H7 (cell line): ENCODE measurements at places on chromosomes 12 and 14.

GRCh38 chr14:104150136-104151025 lies 12.0 kb downstream of the KIF26A start:
- no peak for DNase-seq

- no peak for DNase-seq
Measured at GRCh38 chr12:125890366-125890905, 825.2 kb downstream of the AACS start.

- no peak for DNase-seq
Measured at GRCh38 chr14:63510538-63510937, 32.6 kb downstream of the PPP2R5E start.

- DNase-seq = no peak
Measured at GRCh38 chr14:75831455-75831854, 150.3 kb downstream of the TGFB3 start.

- DNase-seq = no peak
Measured at GRCh38 chr12:117594481-117594880, 233.1 kb upstream of the NOS1 start.

- no peak for DNase-seq
Measured at GRCh38 chr14:100067481-100067880, 2.3 kb downstream of the EVL start.

DNA sequence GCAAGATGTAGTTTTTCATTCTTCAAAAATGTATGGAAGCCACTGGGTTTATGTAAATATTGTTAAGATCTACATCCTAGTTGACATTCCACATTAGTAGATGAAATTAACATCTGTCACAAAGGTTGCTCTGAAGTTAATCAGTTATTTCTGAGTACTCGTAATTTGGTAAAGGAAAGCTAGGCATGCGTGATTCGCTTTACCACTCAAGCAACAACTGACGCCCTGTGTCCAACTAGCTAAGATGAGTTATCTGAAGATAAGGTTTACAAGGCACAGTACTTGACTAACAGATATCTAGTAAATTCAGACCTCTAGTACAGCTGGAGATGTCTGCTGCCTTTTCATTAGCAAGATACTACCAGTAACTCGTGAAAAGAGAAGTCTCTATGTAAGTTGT lies 14.1 kb downstream of the PRKD1 start:
- DNase-seq = no peak

- no peak for DNase-seq
Measured at GRCh38 chr14:75811872-75812499, 150.9 kb downstream of the TTLL5 start.

DNA sequence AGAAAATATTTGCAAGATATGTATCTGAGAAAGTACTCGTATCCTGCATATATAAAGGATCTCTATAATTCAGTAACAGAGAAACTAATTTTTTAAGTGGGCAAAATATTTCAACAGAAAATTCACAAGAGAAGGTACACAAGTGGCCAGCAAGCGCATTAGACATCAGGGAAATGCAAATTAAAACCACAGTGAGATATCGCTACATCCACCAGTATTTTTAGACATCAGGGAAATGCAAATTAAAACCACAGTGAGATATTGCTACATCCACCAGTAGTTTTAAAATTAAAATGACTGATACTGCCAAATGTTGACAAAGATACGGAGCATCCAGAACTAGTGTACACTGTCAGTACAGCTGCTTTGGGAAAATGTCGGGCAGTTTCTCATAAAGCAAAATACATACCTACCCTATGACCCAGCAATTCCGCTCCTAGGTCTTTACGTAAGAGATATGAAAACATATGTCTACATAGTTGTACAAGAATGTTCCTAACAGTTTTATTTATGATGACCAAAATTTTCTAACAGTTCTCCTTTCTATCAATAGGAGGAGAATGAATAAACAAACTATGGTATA lies 2.8 kb upstream of the KCNK13 start:
- no peak for DNase-seq

GRCh38 chr12:127703026-127703425 lies 563.9 kb upstream of the TMEM132C start:
- no peak for DNase-seq

DNA sequence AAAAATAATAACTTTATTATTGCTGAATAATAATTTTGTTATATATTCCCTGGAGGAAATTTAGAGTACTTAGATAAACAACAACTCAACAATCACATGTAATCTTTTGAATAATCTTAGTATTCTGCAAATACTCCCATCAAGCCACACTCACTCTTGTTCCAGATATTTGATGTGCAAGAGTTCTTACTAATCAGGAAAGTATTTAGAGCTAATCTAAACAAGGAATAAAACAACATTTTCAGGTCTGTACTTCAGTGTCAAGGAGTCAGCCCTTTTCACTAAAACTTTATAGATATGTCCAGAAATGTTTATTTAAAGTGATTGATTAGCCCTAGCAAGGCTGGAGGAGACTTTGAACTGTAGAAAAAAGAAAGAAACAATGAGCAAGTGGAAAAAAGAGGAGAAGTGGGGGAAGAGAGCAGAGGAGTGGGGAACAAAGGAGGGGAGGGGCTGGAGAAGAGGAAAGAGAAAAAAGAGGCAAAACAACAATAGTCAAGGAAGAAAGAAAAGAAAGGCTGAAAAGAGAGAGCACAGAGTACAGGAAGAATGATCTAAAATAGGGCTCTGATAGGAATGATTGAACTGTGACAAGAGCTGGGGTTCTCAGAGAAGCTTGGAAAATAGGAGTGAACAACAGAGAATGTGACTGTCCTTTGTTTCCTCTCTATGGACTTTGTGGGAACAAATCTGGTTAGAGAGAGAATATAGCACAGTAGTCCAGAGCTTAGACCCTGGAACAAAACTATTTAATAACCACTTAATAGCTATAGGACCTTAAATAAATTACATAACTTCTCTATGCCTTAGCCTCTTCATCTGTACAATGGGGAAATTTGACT lies 238.7 kb downstream of the AKAP6 start:
- DNase-seq = no peak

DNA sequence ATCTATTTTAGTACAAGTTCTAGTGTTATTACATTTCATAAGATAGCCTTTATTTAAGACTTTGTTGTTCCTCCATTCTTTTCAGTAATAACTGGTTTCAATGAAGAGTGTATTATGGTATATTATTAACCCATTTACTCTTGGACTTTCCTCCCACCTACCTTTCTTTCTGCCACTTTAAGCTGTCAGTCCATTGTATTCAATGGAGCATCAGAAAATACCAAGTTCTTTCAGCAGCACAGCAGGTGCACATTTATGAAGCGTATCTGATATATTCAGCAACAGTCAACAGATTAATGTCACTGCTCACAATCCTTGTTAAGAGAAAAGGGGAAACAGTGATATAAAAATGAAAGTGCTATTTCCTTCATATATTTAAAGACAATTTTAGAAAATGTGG lies 660.9 kb downstream of the C12orf50 start:
- no peak for DNase-seq

- no peak for DNase-seq
Measured at GRCh38 chr12:14959463-14959862, 1.9 kb downstream of the ARHGDIB start.

DNA sequence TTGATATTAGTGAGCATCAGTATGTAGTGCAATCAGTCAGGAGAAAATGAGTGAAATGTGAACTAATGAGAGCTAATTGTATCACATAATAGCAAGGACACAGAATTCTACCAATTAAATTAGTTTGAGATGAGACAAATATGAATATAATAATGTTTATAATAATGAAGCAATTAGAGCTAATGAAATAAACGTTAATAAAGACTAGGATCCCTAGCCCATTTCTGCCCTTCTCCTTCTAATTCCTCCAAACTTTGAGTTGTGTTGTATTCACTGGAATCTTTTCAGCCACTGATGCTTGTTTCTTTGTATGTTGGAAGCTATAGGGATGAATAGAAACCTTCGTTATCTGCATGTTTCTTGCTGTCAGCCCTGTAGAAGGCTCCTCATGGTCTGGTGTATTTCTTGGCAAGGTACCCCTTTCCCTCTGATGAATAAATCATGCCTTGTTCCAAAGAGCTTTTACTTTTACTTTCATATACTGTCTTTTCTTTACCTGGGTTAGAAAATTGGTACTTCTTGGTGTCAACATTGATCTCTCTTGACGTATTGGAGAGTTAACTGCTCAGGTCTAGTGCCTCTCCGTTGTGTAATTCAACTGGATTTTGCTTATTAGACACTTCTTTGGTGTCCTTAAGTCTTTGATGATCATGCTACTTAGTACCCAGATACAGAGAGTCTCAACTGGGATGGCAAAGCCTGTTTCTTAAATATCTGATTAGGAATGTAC lies 154.8 kb downstream of the PTCSC3 start:
- DNase-seq = no peak

DNA sequence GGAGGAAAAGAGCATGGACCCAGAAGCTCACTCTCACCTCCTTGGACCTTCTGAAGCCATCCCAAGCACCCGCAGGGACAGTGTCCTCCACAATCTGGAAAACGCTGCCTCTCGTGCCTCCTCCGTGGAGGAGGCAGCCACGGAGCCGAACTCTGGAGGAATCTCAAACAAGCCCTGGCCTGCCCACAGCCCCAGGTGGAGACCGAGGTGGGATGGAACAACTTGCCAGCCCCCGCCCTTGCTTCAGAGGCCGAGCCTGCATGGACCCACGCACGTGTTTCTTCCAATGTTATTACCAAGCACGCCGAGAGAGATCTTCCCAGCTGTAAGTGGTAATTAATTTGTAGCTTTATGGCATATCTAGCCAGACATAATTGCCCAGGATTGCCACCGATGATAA lies 61.3 kb downstream of the SCARB1 start:
- no peak for DNase-seq

- no peak for DNase-seq
Measured at GRCh38 chr12:3697311-3697870, 55.5 kb downstream of the CRACR2A start.

DNA sequence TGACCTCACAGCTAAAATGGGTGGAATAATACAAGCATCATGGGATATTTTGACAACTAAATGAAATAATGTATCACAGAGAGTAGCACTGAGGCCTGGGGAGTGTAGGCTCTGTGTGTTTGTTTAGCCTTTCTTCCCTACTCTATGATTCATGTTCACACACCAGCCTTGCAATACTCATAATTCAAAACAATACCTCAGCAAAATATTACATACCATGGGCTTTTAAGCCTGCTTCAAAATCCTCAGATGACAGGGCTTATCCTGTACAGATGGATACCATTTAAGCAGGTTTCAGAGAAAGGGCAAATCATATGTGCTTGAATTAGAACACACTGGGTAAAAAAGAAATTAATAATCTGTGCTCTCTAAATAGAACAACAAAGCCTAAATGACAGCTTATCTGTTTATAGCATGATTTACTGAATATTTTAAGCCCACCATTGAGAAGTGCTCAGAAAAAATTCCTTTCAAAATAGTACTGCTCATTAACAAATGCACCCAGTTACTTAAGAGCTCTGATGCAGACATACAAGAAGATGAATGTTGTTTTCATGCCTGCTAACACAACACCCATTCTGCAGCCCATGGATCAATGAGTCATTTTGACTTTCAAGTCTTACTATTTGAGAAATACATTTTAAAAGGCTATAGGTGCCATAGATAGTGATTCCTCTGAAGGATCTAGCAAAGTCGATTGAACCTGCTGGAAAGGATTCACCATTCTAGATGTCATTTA lies 84.9 kb upstream of the ADAMTS20 start:
- DNase-seq = no peak

DNA sequence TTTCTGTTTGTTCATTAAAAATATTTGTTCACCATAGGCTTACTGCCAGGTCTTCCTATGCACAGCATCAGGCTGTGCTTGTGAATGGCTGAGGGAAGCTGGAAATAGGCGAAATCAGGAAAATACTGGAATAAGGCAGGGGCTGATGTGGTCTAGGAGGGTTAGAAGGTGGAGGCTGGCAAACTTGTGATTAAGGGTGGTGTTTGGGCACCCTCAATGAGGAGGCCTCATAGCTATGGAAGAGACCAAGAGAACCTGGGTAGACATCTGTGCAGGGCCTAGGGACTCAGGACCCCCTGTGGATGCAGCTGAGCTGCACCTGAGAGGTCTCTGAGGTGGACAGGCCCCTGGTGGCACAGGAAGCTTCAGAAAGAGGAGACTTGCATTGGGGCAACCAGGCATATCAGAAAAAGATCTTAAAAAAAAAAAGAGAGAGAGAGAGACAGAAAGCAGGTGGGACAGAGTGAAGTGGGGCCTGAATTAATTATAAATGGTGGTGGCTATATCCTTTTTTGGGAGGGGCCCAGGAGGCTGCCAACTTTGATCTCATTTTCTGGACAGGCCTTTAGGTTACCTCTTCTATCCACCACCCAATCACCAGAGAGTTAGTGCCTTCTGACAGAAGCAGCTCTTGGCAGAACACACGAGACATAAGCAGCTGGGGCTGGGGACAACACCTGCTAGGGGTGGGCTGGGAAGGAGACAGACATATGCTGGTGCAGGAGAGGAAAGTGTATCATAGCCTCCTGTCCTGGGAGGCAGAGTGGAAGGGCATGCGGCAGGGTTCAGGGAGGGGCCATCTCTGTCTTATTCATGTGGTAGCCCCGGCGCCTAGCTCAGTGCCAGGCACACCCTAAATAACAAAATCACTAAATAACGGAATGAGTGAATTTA lies 46.7 kb upstream of the ATP23 start:
- no peak for DNase-seq

- no peak for DNase-seq
Measured at GRCh38 chr14:94269156-94269555, 23.9 kb downstream of the SERPINA10 start.

GRCh38 chr12:116070444-116070843 lies 207.0 kb downstream of the MED13L start:
- DNase-seq = no peak

DNA sequence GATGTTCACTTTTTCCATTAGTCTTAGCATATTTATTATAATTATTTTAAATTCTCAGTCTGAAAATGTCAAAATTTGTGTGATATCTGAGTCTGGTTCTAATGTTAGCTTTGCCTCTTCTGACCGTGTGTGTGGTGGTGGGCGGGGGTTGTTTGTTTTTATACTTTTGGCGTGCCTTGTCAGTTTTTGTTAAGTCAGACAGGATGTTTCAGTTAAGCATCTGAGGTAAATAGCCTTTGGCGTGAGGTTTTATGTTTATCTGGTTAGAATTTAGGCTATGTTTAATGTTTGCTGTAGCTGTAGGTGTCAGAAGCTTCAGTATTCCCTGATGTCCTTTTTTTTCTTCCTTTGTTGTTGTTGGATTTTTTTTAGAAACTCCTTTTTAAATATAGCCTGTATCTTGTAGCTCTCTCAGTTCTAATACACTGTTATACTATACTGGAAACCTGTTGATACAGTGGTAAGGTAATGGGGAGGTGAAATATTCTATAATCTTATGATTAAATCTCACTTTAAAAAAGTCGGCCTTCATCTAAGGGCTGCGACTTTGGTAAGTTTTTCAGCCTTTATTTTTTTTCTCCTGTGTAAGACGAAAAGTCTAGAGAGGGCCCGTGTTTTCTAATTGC lies 111.6 kb downstream of the SCAF11 start:
- no peak for DNase-seq
